ENCODE measurements at places on chromosomes 5 and 9.

- no peak for DNase-seq
Measured at GRCh38 chr5:180808461-180809000, 5.9 kb upstream of the MGAT1 start.

DNA sequence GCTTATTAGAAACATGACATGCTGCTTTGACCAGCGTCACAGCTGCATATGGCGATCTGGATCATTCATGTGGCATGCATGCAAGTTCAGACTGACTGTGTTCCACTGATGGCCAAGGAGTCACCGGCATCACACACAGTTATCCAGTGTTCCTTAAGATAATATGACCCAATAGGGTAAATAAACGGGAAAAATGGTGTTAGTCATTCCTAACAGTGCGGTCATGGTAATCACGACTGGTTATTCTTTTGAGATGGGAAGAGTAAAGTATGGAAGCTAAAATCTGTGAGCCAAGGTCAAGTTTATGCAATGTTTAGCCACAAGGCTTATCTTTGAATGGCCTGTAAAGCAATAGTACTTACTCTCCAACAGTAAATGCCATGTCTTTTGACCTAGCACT, 29.3 kb upstream of the LVRN start:
- no peak for DNase-seq

GRCh38 chr9:132293145-132293721, 61.6 kb downstream of the SETX start:
- no peak for DNase-seq

- peak; percentile 80 for DNase-seq
Measured at GRCh38 chr5:39283231-39283818, 64.0 kb upstream of the FYB1 start.

DNA sequence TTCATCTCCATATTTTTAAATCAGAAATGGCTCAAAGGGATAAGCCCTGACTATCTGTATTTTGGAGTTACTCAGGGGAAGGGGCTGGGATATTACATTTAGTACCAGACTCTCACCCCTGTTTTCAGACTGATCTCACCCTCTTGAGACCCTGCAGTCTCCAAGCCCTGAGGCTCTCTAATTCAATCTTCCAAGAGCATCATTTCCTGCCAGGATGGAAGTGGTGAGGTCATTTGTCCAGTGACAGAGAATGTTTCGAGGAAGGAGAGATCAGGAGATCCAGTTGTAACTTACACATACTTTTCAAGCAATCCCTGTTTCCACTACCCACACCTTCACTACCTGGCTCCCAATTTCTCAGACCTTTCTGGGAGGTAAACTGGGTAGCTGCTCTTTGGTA, 295.5 kb upstream of the EFNA5 start:
- DNase-seq = no peak

DNA sequence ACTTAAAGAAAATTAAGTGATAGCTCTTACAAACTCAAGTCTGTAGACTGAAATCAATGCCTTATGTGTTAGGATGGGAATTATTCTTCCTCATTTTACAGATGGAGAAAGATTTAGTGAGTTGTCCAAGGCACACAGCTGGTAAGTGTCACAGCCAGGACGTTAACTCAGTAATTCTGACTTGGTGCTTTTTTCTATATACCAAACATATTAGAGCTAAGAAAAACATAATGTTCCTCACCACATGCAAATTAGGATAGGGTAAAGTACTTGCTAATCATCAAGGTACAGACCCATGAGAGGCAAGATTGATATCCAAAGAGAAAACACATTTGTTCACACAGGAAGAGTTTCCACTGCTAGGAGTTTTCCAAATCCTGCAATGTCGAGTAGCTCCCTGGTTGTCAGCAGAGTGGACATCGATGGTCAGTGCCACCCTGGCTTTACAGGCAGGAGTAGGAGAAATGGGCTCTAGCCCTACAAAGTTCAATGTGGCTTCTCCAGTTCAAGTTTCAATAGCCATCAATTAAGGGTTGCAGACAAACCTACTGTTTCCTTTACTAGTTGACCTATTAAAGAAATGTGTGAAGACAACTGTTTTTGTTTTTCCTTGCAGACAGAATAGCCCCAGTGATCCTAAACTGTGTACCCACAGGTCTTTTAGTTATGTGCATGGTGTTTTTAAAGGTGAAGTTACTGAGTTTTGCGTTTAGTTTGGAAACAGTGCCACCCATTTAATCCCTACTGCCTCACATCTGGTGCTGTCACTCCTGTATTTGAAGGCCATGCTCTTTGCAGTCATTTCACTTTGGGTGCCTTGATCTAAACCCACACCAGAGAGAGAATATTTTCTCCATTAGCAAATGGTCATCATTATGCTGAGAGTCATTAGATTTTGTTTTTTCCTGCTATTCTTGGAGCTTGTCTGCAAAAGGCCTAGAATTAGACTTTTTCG, 460.8 kb upstream of the SMARCA2 start:
- DNase-seq = no peak

DNA sequence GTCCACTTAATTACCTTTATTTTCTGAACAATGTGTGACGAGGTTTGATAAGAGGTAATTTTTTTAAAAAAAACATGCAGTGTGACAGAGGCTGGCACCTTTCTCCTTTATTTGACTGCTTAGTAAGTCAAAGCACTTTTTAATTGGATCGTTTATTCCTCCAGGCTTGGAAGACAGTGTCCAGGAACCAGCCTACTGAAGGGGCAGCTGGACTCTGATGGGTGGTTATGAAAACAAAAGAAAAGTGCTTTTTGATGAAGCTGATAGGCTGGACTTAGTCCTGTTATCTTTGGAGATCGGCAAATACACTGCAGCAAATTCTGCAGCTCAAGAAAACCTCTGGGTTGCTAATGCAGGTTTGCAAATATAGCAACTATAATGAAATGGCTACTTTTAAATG, 141.7 kb downstream of the DCP2 start:
- DNase-seq = no peak

- DNase-seq = no peak
Measured at GRCh38 chr5:125486634-125487033, 740.2 kb upstream of the ZNF608 start.

DNA sequence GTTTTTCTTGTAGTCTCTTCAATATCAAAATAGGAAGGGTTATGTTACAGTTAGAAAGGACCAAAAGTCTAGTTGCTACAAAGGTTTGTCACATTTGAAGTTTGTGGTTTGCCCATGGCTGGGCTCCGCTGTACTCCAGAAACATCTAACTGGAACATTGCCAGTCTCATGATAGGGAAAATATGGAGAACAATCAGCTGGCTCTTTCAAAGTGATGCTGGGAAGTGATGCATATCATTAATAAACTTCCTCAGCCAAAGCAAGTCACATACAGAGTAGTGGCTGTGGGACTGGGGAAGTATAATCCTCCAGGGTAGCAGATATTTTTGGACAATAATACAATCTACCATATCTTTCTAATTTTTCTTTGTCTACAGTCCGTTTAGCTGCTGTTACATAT, 8.8 kb downstream of the BTF3 start:
- DNase-seq = no peak

GRCh38 chr5:53643445-53643844, 83.0 kb downstream of the NDUFS4 start:
- DNase-seq = no peak

- DNase-seq = no peak
Measured at GRCh38 chr9:18124760-18125159, 349.2 kb upstream of the ADAMTSL1 start.

GRCh38 chr9:98657897-98658296, 50.8 kb downstream of the GABBR2 start:
- DNase-seq = no peak

- no peak for DNase-seq
Measured at GRCh38 chr5:16081376-16081955, 98.1 kb downstream of the MARCHF11 start.

DNA sequence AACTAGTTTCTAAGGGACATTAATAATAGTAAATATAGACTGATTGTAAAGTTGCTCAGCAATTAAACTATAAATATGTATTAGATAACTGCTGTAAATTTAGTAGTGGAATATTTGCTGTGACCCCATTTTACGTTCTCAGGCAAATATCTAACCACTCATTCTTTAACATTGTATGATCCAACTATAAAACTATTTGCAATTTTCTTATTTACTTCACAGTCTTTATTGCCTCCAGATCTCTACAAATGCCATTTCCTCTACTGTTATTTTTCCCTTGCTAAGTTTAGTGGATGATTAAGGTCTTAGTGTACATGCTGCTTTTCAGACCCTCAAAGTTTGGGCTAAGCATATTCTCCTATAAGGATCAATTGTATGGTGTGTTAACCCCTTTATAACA, 526.2 kb upstream of the ST8SIA4 start:
- DNase-seq = no peak

- no peak for DNase-seq
Measured at GRCh38 chr9:78038620-78039300, 7.1 kb upstream of the GNAQ start.

DNA sequence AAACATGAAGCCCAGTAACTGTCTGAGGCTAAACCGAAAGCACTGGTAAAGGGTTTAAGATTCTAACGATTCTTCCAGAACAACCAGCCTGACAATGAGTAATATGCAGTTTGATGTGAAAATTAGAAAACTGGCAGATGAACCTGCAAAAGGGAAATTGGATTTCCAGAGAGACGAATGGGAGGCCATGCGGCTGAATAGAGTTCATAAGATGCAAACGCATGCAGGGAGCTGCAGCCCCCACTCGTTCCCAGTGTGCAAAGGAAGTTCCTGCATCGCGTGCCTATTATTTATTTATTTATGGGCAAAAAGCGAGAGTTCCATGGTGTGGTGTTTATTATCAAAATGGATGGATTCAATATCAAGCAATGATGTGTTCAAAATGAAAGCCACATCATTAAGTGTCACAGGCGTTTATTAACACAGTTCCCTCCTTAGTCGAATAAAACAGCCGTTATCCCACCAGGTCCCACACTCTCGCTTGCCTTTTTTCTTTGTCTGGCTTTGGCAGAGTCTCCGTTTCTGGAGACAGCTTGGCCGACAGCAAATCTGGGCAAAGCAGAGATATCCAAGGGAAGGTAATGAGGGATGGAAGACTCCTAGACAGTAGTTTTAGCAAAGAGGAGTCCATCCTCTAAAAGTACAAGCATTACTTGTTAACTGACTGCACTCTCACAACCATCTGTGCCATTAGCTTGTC, 451.4 kb downstream of the KDM4C start:
- no peak for DNase-seq

DNA sequence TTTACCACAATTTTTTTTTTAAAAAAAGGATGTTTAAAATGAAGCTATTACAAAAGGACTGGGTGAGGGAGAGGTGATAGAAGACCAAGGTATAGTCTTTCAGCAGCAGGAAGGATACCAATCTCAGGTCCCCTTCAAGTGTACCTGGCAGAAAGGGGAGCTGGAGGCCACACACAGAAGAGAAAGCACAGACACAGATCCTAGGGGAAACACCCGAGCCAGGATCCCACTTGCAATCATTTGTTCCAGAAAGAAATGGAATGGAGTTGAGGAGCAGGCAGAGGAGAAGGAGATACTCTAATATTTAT, 5.6 kb downstream of the GNPDA1 start:
- DNase-seq = no peak

DNA sequence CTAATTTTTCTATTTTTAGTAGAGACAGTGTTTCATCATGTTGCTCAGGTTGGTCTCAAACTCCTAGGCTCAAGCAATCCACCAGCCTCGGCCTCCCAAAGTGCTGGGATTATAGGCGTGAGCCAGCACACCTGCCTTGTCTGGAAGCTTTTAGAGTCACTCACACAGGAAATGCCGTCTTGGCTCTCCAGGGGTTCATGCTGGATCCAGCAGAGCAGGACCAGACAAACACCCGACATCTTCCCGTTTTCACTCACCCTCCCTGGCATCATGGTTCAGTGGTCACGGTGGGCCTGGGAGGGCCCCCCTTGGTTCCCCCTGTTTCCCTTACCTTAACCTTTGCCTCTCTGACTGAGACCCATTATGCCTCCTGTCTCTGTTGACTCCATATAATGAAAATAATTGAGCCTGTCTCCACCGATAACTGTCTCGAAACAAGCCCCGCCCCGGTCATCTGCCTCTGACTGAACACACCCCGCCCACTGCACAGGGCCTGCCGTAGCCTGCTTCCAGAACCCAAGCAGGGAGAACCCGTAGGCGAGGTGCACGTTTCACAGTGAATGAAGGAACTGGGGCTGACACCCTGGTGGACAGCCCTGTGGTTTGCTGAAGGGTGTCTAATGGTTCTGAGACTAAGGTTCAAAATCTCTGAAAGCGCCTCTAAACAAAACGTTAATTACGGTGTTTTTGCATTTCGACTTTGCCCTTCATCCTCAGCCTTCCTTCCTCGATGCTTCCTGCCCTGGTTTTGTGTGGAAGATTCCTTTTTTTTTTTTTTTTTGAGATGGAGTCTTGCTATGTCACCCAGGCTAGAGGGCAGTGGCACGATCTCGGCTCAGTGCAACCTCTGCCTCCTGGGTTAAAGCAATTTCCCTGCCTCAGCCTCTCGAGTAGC, 39.7 kb upstream of the SPRY4 start:
- DNase-seq = no peak

DNA sequence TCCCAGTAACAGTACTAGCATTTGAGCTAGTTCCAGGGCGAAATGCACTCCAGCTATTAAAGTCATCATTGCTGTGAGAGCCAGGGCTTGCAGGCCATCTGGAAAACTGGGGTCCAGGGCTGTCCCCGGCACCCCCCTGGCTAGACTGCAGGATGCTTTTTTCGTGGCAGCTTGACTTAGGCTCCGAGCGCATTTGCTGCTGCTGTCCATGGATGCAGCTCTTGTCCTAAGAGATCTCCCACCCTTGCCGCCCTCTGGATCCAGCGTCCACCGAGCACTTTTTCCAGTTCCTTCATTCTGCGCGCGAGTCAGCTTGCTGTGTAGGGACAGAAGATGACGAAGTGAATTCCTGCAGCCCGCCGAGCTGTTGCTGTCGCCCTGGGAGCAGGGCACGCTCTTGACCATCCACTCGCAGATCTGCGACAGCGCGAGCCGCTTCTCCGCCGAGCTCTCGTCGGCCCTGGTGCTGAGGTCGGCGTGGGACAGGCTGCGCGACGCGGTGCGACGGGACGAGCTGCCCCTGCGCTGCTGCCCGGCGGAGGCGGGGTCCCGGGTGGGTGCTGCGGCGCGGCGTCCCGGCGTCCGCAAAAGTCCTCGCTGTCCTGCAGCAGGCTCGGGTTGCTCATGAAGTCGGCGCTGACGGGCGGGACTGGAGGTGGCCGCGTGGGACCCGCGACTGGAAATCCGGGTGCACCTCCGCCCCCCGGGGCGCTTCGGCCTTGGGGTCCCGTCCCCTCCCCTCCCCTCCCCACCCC, 30.7 kb downstream of the OR2V1 start:
- no peak for DNase-seq

DNA sequence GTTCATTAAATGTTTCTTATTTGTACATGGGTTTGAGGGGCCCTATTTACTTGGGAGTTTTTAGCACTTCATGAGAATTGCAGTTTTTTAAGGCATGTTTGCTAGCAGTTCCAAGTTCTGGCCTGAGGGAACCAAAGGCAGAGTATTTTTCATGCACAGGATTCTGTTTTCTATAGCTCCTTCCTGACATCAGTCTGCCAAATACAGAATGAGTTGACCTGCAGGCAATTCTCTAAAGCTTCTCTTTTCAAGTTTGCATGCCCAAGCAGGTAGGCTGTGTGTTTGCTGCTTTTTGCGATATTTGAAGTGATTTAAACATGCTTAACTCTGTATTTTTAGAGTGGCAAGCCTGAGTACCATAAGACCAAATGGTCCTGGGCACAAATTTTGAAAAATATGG, 75.8 kb downstream of the AOPEP start:
- no peak for DNase-seq

- no peak for DNase-seq
Measured at GRCh38 chr5:175683921-175684320, 26.1 kb downstream of the HRH2 start.
